Renal cortical epithelial cell (primary cell): ENCODE measurements at places on chromosomes 1 and 21. TPM values are rescaled to one million over a fixed set of nuclear protein-coding genes. Genes with fewer than 3 reads are reported as not detected.

The NR1I3 gene
- total RNA-seq, result not detected in 2 replicates

The NOS1AP gene
- 0.99 TPM in 1 of 2 replicates, not detected in the other for total RNA-seq

The EPHB2 gene
- 136 and 159 TPM in 2 replicates for total RNA-seq

The KRTAP10-3 gene
- not detected in 2 replicates for total RNA-seq

The TMPRSS15 gene
- total RNA-seq, result not detected in 2 replicates

The CR1L gene
- total RNA-seq, result not detected in 2 replicates

The TMCO1 gene
- 104 and 117 TPM in 2 replicates for total RNA-seq

The FMO1 gene
- 0.45 and 0.87 TPM in 2 replicates for total RNA-seq

The KIAA1614 gene
- 5.9 and 10.7 TPM in 2 replicates for total RNA-seq

GRCh38 chr1:46532498-46533178 is 18.8 kb downstream of the KNCN start:
- DNase-seq, result no peak

DNA sequence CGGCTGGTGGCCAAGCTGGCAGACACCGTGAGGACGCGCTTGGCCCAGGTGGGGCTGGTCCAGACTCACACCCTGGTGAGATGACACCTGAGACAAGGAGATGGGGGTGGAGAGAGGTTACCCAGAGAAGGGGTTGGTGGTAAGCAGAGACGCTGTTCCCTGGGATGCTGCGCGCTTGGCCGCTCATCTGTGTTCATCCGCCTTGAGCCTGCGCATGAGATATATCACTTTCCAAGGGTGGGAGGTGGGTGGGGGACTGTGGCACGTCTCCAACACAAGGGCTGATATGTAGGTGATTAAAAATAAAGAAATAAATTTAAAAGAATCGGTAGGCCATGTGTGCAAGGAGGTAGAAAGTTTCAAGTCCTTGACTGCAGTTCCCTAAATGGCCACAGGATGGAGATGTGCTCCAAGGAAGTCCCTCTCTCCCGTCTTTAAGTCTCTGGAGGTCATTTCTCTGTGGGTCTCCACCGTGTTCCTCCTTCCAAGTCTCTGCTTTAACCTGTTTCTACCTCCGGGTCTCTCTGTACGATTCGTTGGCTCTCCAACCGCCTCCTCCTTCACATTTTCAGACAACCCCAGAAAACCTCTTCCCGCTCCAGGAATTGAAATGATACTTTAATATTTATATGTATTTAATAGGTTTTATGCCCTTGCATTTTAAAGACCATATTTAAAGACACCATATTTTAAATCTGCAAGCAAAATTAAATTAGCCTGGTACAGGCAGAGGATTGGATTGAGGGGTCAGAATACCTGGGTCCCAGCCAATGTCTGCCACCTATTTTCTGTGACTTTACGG is 4.5 kb downstream of the TTC24 start:
- DNase-seq, result peak; percentile 83

- DNase-seq, result no peak
Measured at GRCh38 chr1:1678581-1679380, 13.8 kb downstream of the SLC35E2B start.

GRCh38 chr1:75725861-75726361 is 1.4 kb downstream of the ACADM start:
- peak; percentile 34 for DNase-seq

GRCh38 chr1:116362050-116362449 is 11.0 kb upstream of the ATP1A1 start:
- no peak for DNase-seq

GRCh38 chr1:228650141-228650540 is 85.1 kb upstream of the RHOU start:
- DNase-seq, result no peak

DNA sequence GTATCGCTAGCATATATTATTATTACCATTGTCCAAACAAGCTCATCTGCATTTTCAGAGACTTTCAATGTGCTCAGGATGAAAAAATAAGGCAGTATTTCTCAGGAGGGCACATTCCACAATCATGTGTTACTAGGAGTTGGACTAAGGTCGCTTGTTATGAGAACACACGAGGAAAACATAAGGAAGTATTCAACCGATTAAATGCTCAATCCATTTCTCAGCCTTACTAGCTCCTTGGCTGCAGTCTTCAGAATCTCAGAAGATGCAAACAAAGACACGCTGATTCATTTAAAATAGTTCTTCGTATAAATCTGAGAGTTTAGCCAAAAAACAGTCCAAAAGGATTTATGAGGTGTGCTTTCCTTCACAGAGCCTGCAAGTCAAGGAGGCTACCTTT is 82.0 kb upstream of the JAK1 start:
- DNase-seq, result no peak

DNA sequence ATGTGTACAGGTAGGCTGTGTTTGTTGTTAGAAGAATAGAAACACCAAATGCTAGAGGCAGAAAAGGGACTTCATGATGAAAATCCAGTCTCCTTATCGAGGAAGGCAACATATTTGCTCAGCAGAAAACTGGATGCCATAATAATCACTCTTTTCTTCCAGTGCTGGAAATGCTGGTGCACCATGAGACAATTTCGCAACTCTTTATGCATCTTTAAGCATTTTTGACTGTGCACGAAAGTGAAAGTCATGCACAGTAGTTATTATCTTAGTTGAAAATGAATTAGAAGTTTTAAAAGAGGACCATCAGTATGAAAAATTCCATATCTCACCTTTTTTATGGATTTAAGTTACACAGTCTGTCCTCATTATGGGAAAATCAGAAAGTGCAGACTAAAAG is 29.1 kb downstream of the SMYD2 start:
- no peak for DNase-seq

- DNase-seq, result no peak
Measured at GRCh38 chr1:228416217-228416933, at the start of gene TRIM17. Gene TRIM17, minus strand, starts transcription at chr1:228416861. Its CDS starts 1,789 bp downstream, at chr1:228415072.

DNA sequence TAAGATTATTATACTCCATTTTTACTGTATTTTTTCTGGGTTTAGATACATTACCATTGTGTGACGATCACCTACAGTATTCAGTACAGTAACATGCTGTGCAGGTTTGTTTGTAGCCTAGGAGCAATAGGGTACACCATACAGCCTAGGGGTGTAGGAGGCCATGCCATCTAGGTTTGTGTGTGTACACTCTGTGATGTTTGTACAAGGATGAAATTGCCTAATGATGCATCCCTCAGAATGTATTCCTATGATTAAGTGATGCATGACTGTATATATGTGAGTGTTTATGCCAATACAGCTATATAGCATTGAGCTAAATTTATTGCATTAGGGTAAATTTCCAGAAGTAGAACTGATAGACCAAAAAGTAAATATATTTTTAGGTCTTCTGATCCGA is 23.3 kb downstream of the TUFT1 start:
- no peak for DNase-seq

GRCh38 chr1:172154551-172154950 is 265.9 kb upstream of the C1orf105 start:
- peak; percentile 84 for DNase-seq

DNA sequence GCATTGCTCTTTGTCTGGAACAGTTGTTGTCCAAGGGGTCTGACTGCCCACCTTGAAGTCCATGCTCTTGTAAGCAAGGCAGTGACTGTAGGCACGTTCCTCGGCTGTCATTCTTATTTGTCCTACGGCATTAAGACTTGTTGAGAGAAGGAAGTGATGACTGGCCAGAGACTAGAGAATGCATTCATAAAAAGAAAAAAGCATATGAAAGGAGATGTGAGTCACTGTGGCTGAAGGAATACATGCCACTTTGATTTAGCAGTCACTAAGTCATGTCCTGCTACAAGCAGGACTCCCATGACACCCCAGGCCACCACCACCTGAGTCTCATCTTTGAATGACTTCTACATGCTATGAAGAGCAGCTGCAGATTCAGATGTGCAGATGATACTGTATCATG is 50.5 kb downstream of the CNN3 start:
- DNase-seq, result no peak

- no peak for DNase-seq
Measured at GRCh38 chr1:43444836-43445235, 8.9 kb downstream of the HYI start.

DNA sequence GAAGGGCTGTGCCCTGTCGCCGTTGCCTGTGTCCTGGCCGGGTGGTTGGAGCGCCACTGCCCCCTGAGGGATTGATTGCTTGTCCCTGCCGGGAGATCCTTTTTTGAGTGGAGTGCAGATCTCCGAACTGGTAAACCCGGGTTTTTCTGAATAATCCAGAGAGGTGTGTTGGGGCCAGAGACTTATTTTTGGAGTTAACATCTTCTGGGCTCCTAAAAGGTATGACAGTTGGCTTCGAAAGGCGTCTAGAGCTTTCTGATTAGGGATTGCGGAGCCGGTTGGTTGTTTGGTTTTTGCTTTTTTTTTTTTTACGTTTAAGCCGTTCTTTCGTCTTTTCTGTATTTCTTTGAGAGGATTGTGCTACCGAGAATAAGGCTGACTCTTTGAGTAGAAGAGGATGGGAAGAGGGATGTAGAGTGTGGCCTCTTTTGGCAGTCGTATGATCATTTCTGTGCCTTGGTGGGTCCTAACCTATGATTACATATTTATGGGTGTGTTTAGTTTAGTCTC is 756 bp downstream of the RLF start:
- DNase-seq, result no peak

- no peak for DNase-seq
Measured at GRCh38 chr21:31278511-31279130, 65.4 kb downstream of the TIAM1 start.

DNA sequence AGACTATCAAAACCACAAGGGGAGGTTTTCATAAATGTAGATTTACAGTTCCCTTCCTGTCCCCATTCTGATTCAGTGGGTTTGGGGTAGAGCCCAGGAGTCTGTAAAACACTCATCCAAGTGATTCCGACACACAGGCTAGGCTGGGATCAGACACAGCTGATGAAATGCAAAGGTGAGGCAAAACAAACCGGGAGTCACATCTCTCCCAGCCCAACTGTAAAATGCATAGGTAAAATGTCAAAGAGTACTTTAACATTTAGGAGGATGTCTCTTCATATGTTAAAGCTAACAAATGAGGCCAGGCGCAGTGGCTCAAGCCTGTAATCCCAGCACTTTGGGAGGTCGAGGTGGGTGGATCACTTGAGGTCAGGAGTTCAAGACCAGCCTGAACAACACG is 45.0 kb downstream of the ZNF281 start:
- peak; percentile 45 for DNase-seq

GRCh38 chr1:39501666-39502065 is 10.2 kb downstream of the BMP8A start:
- no peak for DNase-seq

DNA sequence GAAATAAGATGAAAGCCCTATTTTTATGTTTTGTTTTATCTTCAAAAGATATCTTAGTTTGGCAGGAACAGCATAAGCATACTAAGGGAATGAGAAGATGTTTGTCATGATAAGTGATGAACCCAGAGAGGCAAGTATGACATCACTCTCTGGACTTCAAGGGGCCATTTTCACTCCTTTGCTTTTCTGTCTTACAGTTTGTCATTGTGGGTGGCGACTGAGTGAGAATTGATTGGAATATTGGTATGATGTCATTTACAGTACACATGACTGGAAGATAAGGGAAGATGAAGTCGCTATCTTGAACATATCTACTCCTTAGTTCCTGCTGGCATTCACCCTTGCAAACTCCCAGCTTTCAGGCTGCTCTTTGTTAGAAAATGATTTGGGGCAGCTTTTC is 258.1 kb upstream of the RAB4A start:
- DNase-seq, result no peak
